ENCODE measurements at places on chromosomes 7 and 10. TPM values are rescaled to one million over a fixed set of nuclear protein-coding genes. Genes with fewer than 3 reads are reported as not detected.

Gene FAM25A
- not detected for total RNA-seq

Gene ASZ1
- not detected for total RNA-seq

DNA sequence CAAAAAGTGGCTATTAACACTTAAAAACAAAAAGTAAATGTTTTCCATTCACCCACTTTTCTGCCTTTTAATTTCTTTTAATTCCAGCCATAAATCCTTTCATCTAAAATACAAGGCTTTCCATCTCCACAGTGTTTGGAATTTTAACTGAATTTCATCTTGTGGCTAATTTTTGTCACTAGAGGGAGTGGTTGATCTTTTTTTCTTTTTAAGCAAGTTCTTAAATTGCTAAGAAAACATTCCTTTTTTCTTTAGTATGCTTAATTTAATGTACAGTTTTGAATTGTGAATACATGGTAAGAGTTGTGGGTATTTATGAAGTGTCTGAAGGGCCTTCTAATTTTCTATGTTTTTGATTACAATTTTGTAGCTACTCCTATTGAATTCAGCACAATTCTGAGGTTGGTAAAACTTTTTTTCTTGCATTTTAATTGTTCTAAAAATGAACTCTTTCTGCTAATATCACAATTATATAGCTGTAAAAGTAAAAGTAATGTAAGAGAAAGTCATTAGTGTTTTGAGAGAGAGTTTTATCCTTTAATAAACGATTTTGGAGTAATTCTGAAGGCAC, 54.9 kb upstream of the ANK3 start:
- H3K27ac ChIP-seq = no peak overlapping the region
- no peaks in the 10 kb centered on the region for H3K27me3 ChIP-seq
- DNase-seq = no peak
- peaks cover 22% of the 10 kb centered on the region for H3K4me1 ChIP-seq
- no peak overlapping the region for H3K4me3 ChIP-seq

GRCh38 chr7:882336-883035, 6.1 kb downstream of the GET4 start:
- peaks cover 13% of the 10 kb centered on the region for H3K36me3 ChIP-seq
- H3K4me1 ChIP-seq = peaks cover 17% of the 10 kb centered on the region
- no peaks in the 10 kb centered on the region for H3K27me3 ChIP-seq
- no peak overlapping the region for H3K4me3 ChIP-seq
- DNase-seq = no peak

DNA sequence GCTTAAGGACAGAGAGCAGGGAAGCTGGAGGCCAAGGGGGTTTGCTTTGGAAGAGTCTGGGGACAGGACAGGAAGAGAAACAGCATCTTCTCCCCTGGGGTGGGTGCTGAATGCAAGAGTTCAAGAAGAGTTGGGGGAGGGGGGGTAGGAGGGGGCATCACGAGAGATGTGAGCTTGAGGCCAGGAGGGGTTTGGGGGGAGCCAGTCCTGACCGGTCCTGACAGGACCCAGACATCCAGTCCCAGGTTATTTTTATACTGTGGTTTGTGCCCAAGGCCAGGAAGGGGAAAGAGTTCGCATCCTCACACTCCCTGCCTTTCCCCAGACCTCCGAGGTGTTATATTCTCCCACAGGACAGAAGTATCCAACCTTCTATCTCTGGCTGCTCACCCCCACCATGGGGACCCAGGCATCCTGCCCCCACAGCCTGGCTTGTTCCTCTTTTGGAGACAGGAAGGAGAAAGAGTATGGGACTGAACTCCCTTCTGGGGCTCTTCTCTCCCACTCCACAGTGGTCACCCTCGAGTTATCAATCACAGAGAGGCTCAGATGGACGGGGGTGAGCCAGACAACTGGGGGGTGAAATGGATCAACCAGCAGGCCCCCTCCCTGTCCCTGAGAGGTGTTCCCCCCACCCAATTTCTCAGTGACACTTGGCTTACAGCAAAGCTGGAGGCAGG, 2.8 kb downstream of the TSC22D4 start:
- H3K4me1 ChIP-seq = peaks cover 45% of the 10 kb centered on the region
- H3K4me3 ChIP-seq = peak overlapping the region; percentile 88
- peaks cover 29% of the 10 kb centered on the region for H3K36me3 ChIP-seq
- no peak for DNase-seq
- H3K27me3 ChIP-seq = no peaks in the 10 kb centered on the region
- H3K27ac ChIP-seq = no peak overlapping the region

DNA sequence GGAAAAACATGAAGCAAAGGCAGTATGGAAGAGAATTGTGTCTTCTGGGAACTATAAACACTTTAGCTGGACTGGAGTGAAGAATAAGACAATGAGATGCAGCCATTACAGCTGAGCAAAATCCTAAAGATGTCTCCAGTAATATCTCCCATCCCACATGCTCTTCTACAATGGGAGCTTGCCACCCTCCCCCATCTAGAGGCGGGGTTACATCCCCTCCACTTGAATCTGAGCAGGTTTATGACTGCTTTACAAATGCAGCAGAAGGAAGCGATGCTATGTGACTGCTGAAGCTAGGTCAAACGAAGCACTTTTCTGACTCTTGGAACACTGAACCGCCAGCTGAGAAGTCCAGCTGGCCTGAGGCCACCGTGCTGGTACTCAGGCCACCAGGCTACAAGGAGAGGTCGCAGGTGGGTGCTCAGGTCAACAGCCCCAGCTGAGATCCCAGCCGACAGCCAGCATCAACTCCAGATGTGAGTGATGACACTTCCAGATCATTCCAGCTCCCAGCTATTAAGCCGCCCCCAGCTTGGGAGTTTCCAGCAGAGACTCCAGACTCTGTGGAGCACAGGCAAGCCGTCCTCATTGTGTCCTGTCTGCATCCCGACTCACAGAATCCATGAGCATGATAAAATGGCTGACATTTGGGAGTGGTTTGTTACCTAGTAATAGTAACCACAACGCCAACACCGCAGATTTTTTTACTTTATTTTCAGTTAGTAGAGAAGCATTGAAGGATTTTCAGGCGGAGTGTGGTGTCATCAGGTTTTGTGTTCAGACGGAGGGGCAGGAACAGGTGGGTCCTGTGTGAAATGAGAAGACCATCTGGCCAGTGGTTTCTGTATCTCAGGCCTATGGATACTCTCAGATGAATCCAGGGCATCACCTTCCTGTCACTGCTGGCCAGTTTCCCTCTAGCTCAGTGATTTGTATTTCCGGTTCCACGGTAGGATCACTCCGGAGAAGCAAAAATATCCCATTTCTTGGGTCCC, 89.3 kb downstream of the NPY start:
- H3K36me3 ChIP-seq = no peaks in the 10 kb centered on the region
- no peak overlapping the region for H3K4me3 ChIP-seq
- H3K4me1 ChIP-seq = no peaks in the 10 kb centered on the region
- no peak overlapping the region for H3K27ac ChIP-seq
- no peak for DNase-seq

DNA sequence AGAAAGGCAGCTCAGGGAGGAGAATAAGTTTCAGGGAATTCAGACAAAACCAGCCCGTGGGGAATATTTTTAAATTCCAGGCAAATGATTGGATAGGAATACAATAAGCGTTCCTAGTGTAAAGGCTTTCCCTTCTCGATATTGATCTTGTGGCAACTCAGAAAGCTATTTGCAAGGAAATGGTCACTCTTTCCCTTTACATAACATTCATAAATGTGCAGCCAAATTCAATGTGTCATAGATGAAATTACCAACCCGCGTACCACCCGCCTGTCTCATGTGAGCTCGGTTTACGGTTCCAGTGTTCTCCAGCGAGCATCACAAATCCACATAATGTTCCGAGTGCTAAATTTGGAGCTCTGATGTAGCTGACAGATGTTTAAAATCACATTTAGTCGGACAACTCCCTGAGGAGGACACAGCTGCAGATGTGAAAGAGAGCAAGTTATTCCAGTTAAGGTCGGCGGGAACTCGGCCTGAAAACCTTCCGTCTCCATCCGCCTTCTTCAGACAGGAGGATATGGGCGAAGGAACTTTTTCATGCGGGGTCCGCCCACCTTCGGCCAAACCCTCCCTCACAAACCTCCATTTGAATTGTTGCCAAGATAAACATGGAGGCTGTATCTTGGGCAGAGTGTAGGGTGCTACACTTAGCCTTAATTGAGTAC, 327.0 kb downstream of the RNLS start:
- no peak overlapping the region for H3K4me3 ChIP-seq
- no peaks in the 10 kb centered on the region for H3K4me1 ChIP-seq
- no peaks in the 10 kb centered on the region for H3K36me3 ChIP-seq
- DNase-seq = no peak
- no peak overlapping the region for H3K27ac ChIP-seq
- no peaks in the 10 kb centered on the region for H3K27me3 ChIP-seq

DNA sequence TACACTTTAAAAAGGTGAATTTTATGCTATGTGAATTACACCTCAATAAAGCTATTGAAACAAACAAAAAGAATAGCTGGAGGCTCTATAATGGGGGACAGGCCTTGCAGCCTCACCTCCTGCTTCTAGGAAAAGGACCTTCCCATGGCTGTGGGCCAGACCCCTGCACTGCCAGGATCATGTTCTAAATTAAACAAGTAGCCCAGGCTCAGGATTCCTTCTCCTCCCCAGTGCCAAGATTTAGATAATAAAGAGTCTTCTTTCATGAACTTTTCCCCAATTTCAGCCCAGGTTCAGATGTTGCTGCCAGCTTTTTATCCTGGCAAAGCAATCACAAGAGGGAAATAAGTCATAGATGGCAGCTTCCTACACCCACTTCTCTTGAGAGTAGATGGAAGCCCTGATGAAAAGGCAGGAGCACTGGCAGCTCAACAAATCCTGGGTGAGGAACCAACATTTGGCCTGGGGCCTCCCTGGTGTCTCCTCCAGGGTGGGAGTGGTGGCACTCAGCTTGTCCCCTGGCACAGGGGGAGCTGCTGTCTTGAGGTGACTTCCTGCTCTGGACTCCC, 22.2 kb upstream of the CAMK2B start:
- H3K27ac ChIP-seq = no peak overlapping the region
- no peaks in the 10 kb centered on the region for H3K36me3 ChIP-seq
- no peaks in the 10 kb centered on the region for H3K27me3 ChIP-seq
- no peak overlapping the region for H3K4me3 ChIP-seq
- H3K4me1 ChIP-seq = no peaks in the 10 kb centered on the region

- no peaks in the 10 kb centered on the region for H3K27me3 ChIP-seq
- H3K4me1 ChIP-seq = no peaks in the 10 kb centered on the region
- DNase-seq = no peak
- no peak overlapping the region for H3K4me3 ChIP-seq
These were observed 131.9 kb downstream of the GRID1 start for GRCh38 chr10:86234541-86235270.

- no peak for DNase-seq
- H3K4me1 ChIP-seq = peaks cover 19% of the 10 kb centered on the region
- H3K36me3 ChIP-seq = no peaks in the 10 kb centered on the region
- no peak overlapping the region for H3K27ac ChIP-seq
These were observed 184.4 kb upstream of the LYZL2 start for GRCh38 chr10:30813872-30814481.

DNA sequence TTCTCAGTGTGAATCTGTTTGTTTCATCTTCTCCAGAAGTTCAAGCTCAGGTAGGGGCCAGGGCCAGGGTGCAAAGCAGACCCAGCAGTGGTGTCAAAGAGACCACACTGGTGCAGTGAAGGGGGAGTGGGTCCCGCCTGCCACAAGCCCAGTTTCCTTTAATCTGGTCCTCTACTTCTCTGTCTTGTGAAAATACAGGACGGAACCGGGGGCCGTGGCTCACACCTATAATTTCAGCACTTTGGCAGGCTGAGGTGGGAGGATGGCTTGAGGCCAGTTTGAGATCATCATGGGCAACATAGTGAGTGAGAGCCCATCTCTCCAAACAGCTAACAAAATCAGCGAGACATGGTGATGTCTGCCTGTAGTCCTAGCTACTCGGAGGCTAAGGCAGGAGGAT, 109.0 kb downstream of the SLIT1 start:
- no peak for DNase-seq
- H3K36me3 ChIP-seq = no peaks in the 10 kb centered on the region
- H3K27me3 ChIP-seq = peaks cover 32% of the 10 kb centered on the region
- H3K4me1 ChIP-seq = no peaks in the 10 kb centered on the region

DNA sequence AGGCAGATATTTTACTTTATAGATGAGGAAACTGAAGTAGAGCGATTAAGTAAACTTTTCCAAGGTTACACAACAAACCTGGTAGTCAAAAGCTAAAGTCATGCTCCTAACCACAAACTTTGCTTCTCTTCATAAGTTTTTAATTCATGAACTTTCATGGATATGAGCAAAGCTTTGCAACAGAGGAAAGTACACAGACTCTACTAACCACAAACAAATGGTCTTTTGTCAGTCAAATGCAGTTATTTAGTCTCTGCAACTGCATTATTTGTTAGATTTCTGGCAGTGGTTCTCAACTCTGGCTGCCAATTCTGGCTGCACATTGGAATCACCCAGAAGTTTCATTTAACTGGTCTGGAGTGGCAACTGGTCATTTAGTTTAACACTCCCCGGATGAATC, 140.6 kb upstream of the TMEM168 start:
- no peak for DNase-seq
- H3K36me3 ChIP-seq = peaks cover 6% of the 10 kb centered on the region
- H3K4me3 ChIP-seq = no peak overlapping the region
- H3K4me1 ChIP-seq = no peaks in the 10 kb centered on the region

GRCh38 chr10:127267442-127267841, 71.1 kb upstream of the INSYN2A start:
- H3K4me1 ChIP-seq = peaks cover 4% of the 10 kb centered on the region
- H3K27ac ChIP-seq = no peak overlapping the region
- H3K36me3 ChIP-seq = no peaks in the 10 kb centered on the region
- no peaks in the 10 kb centered on the region for H3K27me3 ChIP-seq
- H3K4me3 ChIP-seq = no peak overlapping the region

DNA sequence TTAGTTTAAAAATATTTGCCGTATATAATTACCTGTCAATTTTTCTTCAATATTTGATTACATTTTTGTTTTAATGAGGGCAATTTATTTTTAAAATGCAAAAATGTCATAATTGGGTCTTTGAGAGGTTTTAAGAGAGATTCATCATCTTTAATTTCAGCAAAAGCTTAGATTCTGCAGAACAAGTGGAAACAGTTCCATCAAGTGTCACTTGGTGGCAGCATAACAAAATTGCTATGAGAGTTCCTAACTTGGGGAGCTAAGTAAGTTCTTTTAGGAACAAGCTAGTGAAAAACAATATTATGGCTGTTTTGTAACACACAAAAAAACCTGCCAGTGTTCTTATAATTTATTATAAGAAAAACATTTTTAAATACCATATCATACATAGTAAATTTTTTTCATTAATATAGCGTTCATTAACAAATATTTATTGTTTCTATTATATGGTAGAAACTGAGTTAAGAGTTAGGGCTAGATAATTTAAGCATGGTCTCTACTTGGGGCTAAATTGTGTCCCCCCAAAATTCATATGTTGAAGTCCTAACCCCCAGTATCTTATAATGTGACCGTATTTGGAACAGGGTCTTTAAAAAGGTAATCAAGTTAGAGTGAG, 155.2 kb downstream of the MAGI2 start:
- no peaks in the 10 kb centered on the region for H3K27me3 ChIP-seq
- H3K4me3 ChIP-seq = no peak overlapping the region
- H3K4me1 ChIP-seq = no peaks in the 10 kb centered on the region
- no peak overlapping the region for H3K27ac ChIP-seq

GRCh38 chr7:68893411-68893810, 704.9 kb upstream of the AUTS2 start:
- no peak for DNase-seq
- H3K27ac ChIP-seq = no peak overlapping the region
- no peaks in the 10 kb centered on the region for H3K27me3 ChIP-seq
- no peak overlapping the region for H3K4me3 ChIP-seq
- no peaks in the 10 kb centered on the region for H3K36me3 ChIP-seq

Data from upper lobe of right lung (tissue), 1 donor.